ENCODE measurements at places on chromosomes 13 and 19.

DNA sequence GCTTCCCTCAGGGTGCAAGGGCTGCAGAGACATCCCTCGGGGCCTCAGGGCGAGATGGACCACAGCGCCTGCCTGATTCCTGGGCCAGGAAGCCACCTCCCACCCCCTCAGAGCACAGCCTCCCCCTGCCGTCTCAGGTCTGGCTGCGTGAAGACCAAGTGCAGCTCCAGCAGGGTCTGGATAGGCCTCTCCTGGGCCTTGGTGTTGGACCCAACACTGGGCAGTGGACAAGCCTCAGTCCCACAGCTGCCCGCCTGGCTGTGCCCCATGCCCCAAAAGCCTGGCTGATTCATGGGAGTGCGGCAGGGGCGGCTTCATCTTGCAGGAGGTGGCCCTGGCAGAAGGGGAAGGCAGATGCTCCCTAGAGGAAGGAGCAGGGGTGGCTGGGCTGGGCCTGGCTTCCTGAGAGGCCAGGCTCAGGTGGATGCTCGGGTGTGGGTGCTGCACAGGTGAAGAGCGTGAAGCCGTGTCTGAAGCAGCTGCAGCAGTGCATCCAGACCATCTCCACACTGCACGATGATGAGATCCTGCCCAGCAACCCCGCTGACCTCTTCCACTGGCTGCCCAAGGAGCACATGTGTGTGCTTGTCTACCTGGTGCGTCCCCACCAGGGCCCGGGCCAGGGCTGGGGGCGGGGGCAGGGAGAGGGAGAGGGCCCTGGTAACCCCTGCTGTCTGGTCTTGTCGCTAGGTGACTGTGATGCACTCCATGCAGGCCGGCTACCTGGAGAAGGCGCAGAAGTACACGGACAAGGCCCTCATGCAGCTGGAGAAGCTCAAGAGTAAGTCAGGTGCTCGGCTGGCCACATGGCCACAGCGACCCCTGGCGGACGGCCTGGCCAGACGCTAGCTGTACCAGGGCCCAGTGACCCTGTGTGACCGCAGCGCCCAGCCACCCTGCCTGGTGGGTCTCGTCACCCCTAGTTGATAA, 21.7 kb downstream of the MAU2 start:
- no peak for DNase-seq

DNA sequence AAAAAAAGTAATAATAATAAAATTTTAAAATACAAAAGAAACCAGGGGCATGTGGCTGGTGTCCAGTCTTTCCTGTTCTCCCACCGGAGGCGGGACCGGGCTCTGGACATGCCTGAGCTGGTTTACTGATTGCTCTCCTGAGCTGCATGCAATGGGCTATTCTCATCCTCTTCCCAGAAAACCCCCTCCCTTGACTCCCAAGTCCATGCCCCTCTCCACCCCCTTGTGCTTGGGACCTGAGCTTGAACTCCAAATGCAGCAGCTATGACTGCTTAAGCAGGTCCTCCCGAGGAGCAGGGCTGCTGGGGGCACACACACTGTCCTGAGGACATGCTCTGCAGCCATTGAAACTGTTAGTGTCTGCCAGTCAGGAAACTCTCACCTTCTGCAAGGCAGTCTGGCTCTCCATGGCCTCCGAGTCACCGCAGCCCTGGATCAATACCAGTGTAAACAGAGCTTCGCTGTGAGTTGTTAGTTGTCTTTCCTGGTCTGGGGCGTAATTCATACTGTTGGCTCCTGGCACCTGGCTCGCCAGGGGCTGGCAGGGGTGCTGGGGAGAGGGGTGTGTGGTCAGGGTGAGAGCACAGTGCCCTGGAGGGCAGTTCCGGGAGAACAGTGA, 41.6 kb upstream of the CHST8 start:
- DNase-seq, result no peak

DNA sequence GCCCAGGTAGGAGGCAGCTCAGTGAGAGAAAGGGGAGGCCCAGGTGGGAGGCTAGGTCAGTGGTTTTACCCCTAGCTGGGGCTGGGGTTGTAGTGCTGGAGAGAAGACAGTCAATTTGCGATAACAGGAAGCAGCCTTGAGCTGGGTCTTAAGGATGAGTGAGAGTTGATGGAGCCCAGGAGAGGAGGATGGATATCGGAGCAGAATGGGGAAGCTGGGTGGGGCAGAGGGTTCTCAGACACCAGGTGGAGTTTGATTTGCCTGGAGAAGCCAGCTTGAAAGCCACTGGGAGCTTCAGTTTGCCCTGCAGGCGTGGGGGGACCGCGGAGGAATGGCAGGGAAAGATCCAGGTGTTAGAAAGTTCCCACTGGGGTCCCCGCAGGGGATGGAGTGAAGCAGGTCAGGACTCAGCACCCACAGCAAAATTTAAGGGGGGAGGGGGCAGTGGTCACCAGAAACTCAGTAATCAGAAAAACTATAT, 836 bp upstream of the CDC42EP5 start:
- DNase-seq, result no peak

- DNase-seq, result no peak
Measured at GRCh38 chr13:48304143-48304876, 759 bp downstream of the RB1 start.

- DNase-seq, result no peak
Measured at GRCh38 chr19:28859811-28860210, 353.1 kb downstream of the UQCRFS1 start.

GRCh38 chr19:2574971-2575630, 99.2 kb downstream of the GADD45B start:
- DNase-seq, result no peak

DNA sequence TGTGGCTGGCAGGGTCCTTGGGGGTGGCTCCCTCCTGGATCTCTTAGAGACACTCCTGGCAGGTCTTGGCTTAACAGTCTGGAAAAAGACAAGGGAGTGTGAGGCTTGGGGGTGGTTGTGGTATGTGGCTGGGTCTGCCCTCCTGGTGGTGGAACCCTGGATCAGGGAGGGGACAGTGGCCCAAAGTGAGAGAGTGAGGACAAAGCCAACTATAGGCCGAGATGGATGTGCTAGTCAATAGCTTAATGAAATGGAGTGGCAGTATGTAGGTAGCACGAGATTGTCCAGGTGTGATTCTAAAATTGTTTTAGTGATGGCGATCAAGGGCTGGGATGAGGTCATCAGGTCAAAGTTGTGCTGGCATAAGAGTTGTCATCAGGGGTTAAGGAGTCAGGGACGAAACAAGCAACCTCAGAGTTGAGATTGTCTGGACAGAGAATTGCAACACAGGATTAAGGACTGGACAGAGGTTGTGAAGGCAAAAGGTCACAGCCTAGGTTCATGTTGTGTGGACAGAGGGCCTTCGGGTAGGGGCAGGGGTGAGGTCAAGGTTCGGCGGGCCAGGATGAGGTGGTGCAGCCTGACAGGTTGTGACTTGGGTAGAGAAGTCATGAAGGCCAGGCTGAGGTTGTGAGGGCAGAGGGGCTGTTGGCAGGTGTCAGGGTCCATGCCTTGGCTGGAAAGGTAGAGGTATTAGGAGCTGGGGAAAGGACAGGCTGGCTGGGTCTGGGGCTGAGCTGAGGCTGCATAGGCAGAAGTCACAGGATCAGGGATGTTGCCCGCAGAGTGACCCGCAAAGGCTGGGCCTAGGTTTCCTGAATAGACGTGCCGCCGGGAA, 4.5 kb upstream of the RASAL3 start:
- DNase-seq, result no peak

GRCh38 chr19:4555657-4556561, 3.6 kb downstream of the SEMA6B start:
- no peak for DNase-seq

- no peak for DNase-seq
Measured at GRCh38 chr13:99014522-99014921, 36.7 kb upstream of the DOCK9 start.

- DNase-seq, result no peak
Measured at GRCh38 chr13:93767917-93768409, 541.4 kb downstream of the GPC6 start.

- no peak for DNase-seq
Measured at GRCh38 chr13:62687732-62688131, 1272.1 kb upstream of the PCDH20 start.

DNA sequence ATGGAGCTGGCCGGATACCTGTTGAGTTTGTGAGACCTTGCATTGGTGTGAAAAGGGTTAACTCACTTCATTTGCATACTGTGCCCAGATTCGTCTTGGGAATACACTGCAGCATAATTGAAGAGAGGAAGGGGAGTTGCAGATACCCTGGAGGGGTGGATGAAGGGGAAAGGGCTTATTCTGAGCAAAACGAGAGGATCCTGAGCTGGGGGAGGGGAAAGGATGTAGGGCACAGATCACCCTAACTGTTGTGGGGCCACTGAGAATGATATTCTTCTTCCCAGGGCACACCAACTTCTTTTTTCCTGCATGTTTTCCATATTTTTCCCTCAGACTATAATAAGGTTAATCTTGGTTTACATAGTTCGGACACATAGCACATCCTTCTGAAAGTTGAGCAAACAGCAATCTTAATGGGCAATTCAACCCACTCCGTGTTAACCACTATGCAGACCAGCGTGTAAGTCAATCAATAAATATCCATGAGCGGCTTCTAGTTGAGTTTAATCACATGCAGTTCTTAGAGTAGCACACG, 11.7 kb upstream of the PTPRS start:
- DNase-seq, result no peak

- DNase-seq, result no peak
Measured at GRCh38 chr13:100197591-100198365, 108.9 kb downstream of the PCCA start.
